ENCODE measurements at places on chromosomes 5 and 9.

DNA sequence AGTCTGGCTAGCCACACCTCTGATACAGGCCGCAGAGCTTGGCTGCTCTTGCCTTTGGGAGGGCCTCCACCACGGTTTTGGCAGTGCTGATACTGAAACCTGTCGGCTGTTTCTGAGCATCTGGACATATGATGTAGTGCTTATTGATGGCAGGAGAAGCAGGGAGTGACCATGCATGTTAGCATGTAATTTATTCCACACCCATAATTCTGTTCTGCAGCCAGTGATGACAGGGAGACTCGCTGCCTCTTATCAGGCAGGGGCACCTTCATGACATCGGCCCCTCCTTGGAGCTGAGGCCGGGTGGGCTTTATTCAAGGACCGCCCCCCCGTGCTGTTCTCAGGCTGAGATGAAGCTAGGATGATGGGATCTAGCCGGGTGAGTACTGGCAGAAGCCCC lies 49.0 kb downstream of the OLFM1 start:
- DNase-seq = no peak

DNA sequence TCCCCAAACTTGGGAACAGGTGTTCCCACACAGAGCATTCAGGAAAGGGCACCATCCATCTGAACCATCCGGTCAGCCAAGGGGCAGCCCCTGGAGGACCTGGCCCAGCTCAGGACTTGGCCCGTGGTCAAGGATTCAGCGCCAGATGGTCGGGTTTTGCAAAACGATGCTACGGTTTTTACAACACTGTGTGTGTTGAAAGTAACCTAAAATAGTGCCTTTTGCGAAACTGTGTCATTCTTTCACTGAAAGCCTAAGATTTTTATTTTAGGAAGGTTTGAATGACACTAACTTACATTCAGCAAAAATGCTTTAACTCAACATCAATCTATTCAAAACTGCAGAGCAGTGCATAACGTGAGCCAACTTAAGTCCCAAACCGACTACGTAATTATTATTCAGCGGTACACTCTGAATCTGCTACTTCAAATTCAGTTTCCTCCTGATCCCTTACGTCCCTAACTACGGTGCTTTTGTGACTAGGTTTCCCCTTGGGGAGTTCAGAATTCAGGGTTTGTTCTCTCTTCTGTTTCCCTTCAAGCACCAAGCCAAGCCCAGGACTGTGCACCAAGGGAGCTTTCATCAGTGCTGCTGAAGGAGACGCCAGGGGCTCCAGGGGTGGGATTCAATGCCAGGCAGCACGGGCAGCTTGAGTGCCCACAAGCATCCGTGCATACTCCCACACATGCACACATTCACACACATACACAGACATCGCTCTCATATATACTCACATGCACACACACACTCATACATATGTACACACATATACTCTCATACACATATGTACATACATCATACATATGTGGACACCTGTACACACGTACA lies 25.8 kb downstream of the LPCAT1 start:
- no peak for DNase-seq

DNA sequence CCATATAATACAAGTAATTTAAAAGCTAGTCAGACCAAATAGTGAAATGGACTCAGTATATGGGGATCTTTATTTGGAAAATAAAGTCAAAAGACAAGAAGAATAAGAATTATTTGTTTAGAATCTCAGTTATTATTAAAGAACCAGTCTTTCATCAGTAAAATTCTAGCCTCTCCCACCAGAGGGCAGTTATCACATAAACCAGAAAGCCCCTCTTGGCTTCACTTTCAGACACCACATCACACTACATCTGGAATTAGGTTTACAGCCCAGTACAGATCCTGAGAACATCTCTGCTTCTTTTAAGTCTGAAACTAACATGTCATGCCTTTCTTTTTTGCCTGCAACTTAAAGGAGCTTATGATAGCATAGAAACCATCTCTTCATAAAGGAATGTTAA lies 12.2 kb upstream of the HSPB3 start:
- DNase-seq = no peak

- no peak for DNase-seq
These were observed 4.2 kb upstream of the GDNF start for GRCh38 chr5:37844009-37844408.
